ENCODE measurements at places on chromosomes 13 and 19.
A peak's percentile ranks its signal among the peaks of the same experiment; 100 is the strongest.

DNA sequence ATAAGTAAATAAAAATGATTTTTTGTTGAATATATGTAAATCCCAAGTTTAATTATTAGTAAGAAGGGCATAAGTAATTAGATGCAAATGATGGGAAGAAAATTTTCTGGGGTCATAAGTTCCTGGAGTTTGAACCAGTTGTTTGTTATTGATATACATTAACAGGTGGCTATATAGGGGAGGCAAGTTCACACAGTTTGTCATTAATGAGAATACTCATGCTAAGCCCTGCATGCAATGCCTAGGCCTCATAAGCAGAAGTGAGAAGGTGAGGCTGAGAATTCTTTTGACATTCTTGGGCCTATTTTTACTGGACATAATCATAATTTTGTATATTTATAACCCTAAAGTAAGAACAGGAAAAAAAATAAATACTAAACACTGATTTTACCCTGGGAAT is 1210.7 kb upstream of the PCDH9 start:
- DNase-seq: no peak

GRCh38 chr13:77460195-77460594 is 75.3 kb upstream of the SCEL start:
- no peak for DNase-seq

GRCh38 chr13:50810998-50811397 is 32.5 kb downstream of the DLEU7 start:
- DNase-seq: no peak

GRCh38 chr13:20571676-20572075 is 4.7 kb downstream of the IFT88 start:
- no peak for DNase-seq

GRCh38 chr13:106302011-106302410 is 233.5 kb downstream of the EFNB2 start:
- DNase-seq: no peak

GRCh38 chr13:53642306-53642705 is 613.7 kb downstream of the OLFM4 start:
- no peak for DNase-seq

- no peak for DNase-seq
These were observed 7.2 kb upstream of the ZNF611 start for GRCh38 chr19:52741951-52742485.

DNA sequence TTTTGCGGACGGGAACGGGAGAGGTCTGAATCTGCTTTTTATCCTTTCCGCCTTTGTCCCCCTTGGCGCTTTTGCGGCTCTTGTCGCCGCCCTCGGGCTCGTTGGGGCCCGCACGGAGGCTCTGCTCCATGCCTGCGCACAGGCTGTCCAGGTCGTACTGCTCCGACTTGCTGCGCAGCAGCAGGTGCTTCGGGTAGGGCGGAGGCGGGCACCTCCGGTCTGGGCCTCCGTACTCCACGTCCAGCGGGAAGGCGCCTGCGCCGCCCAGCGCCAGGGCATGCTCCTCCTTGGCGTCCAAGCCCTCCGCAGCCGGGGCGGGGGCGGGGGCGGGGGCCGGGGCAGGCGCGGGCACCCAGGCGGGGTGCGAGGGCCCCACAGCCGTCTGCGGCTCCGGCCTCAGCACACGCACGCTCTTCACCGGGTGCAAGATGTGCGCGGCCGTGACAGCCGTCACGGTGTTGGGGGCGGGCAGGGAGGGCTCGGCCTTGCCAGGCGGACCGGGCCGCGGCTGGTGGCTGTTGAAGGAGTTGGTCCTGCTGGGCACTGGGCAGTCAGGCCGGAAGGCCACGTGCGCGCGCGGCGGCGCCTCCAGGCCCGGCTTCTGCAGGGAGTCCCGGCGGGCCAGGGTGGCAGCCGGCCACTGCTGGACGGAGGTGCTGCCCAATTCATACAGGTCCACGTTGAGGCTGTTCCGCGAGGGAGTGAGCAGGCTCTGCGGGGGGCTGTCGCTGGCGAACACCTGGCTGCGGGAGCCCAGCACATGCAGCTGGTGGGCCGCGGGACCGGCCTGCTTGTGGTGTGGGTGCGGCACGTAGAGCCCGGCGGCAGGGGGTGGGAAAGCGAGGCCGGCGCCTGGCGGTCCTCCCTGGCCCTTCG is 73.1 kb downstream of the LATS2 start:
- DNase-seq: no peak

DNA sequence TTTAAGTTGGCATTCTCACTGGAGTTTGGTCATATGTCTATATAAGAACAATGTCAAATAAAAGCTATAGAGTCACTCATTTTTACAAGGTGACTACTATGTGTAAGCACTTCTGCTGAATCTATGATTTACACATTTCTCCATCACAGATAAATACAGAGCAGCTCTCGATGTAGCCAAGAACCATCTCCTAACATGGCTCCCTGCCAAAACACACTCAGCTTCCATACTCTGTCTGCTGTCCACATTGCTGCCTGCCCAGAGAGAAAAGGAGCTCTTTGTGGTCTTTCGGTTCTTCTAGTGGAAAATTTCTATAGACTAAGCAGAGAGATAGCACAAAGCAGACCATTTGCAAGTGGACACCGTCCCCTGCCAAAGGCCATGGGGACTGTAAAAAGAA is 190.9 kb upstream of the KLF12 start:
- peak; percentile 7 for DNase-seq
